ENCODE measurements at places on chromosomes 16 and 17.

- DNase-seq = no peak
Measured at GRCh38 chr16:77288222-77288621, 89.0 kb downstream of the SYCE1L start.

DNA sequence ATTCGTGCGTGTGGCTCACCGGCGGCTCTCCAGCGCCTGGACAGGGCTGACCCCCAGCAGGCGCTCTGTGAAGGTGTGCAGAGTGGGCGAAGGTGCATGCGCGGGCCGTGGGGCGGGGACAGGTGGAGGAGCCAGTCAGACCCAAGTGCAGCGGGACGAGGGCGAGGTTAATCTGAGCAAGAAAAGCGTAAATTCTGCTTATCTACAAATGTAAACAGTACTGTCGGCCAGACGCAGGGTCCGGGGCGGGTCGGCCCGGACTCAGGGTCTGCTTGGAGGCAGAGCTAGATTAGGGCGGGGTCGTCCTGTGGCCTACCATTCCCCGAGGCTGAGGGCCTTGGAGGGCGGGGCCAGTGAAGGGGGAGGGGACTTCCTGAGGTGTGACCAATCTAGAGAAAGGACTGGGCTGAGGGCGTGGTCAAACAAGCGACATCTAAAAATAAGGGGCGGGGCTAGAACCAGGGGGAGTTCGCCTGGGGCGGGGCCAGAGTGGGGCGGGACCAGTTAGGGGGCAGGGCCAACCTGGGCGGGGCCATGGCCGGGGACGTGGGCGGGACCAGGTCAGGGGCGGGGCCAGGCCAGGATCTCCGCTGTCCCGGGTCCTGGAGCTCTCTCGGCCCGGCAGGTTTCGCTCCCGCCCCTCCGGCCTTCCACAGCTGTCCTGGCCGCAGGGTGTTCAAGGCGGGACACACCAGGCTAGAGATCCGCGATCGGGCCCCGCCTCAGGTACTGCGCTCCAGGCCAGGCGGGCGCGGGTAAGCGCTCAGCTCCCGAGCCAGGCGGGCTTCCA is at the start of gene SEC14L5:
Gene SEC14L5 (plus strand): TSS at position 611 of the 790 bp plus-strand sequence. CDS start 994 bp downstream, outside the sequence.
- DNase-seq = peak; percentile 84

GRCh38 chr17:69405096-69405495 is 9.4 kb upstream of the MAP2K6 start:
- no peak for DNase-seq

DNA sequence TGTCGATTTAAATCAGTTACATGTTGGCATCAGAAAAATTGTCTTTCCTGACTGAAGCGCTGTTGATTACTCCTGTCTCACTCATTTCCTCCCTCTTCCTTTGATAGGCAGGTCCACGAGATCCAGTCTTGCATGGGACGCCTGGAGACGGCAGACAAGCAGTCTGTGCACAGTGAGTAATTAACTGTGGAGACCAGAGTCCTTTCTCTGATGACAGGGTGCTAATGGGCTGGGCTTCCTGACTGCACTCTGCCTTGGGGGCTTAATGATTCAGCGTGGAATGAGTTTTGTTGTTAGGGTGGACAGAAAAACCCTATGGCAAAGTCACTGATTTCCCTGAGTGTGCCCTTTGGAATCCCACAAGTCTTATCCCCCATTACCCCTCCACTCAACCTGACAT is 6.5 kb downstream of the GOSR2 start:
- DNase-seq = no peak

DNA sequence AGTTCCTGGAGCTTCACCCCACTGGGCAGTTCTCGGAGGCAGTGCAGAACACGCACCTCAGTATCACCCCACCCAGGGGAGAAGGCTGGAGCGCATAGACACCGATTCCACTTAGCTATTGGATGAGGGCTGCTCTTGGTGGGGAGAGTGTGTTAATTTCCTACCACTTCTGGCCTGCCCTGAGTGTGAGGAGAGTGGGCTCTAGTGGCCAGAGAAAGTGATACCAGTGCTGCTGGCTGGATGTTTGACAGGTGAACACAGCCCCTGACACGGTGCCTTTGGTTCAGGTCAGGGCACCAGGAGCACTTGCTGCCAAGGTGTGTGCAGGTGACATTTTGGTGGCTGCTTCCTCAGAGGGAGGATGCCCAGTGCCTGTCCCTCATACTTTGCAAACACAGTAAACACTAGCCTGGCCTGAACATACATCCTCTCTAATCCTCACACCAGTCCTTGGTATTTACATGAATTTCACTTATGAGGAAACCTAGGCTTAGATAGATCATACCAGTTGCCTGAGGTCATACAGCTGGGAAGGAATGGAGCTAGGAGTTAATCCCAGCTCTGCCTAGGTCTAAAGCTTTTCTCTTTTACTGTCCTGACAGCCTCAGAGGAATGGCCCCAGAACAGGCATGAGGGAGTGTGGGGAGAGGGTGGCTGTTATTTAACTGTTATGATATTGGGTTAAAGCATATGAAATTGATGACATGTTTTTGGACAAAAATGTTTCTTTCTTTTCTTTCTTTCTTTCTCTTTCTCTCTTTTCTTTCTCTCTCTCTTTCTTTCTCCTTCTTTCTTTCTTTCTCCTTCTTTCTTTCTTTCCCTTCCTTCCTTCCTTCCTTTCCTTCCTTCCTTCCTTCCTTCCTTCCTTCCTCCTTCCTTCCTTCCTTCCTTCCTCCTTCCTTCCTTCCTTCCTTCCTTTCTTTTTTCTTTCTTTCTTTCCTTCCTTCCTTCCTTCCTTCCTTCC is 21.0 kb upstream of the ITGAX start:
- DNase-seq = no peak

GRCh38 chr16:13448346-13448745 is 471.6 kb upstream of the ERCC4 start:
- DNase-seq = no peak

DNA sequence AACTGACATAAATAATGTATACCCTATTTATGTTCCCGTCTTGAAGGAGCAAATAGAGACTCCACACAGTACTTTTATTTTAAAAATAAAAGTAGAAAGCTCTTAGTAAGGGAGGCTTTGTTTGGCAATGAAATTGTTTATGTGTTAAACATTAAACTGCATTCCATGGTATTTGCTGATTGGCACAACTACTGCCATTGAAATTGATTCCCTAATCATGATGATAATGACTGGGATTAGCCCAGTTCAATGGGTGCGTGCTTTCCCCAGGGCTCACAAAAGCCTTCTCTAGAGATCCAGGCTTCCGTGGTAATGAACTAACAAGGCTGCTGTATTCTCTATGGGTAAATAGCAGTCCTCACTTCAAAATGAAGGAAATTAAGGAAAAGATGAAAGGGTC is 67.5 kb downstream of the GPRC5B start:
- no peak for DNase-seq
